ENCODE measurements at places on chromosomes 5 and 9. TPM values are rescaled to one million over a fixed set of nuclear protein-coding genes. Genes with fewer than 3 reads are reported as not detected.

IL13 gene
- total RNA-seq, result 36.6 TPM

DIRAS2 gene
- not detected for total RNA-seq

ANKDD1B gene
- total RNA-seq, result not detected

DNA sequence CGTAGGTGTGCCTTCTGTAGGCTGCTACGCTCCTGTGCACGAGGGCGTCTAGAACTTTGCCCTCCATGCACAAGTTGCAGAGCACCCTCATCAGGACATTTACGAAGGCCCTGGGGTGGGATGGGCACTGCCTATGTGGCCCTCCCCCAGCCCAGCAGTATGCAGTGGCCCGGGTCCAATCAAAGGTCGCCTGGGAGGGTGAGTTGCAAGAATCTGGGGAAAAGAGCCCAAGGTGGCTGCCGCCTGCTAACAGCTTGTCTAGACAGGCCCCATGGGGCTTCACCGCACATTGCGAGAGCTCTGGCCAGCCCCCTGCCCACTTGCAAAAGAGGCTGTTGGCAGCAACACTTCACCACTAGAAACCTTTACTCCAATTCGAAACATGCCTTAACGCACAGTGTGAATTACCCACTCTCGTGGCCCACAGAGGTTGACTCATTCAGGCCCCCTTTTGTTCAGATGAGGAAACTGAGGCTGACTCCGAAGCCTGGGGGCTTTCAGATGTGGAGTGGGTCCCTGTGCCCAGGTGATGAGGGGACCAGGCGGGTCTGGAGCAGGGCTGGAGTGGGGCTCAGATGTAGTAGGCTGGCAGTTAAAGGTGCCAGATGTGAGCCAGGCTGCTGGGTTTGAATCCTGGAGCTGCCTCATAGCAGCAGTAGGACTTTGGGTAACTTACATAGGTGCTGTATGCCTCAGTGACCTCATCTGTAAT is 31.8 kb upstream of the IL17B start:
- H3K4me1 ChIP-seq, result no peaks in the 10 kb centered on the region
- no peak overlapping the region for H3K27ac ChIP-seq
- H3K4me3 ChIP-seq, result no peak overlapping the region
- no peak for DNase-seq
- no peaks in the 10 kb centered on the region for H3K36me3 ChIP-seq

GRCh38 chr5:80141681-80142080 is 106.5 kb downstream of the THBS4 start:
- H3K36me3 ChIP-seq, result peaks cover 77% of the 10 kb centered on the region
- no peak overlapping the region for H3K4me3 ChIP-seq
- peaks cover 72% of the 10 kb centered on the region for H3K4me1 ChIP-seq
- no peaks in the 10 kb centered on the region for H3K27me3 ChIP-seq

DNA sequence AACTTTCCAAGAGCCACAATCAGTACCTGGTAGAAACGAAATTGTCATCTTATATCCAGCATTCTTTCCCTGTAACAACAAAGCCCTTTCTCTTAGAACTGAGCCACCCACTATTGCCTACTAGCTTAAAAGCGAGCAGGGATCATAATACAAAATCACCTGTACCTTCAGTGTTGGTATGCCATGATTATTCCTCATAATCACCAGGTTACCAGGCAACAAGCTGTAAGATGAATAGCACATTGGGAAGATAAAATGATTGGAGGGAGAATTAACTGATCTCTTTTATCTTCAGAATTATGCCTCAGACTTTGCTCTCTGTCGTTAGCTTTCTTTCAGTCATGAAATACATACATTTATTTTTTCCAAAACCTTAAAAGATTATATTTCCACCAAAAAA is 345.6 kb downstream of the PRELID2 start:
- DNase-seq, result no peak
- no peaks in the 10 kb centered on the region for H3K36me3 ChIP-seq
- no peak overlapping the region for H3K4me3 ChIP-seq

GRCh38 chr9:281741-282645 is 67.3 kb downstream of the DOCK8 start:
- DNase-seq, result no peak
- H3K27me3 ChIP-seq, result no peaks in the 10 kb centered on the region
- H3K27ac ChIP-seq, result no peak overlapping the region
- peaks cover 54% of the 10 kb centered on the region for H3K36me3 ChIP-seq

DNA sequence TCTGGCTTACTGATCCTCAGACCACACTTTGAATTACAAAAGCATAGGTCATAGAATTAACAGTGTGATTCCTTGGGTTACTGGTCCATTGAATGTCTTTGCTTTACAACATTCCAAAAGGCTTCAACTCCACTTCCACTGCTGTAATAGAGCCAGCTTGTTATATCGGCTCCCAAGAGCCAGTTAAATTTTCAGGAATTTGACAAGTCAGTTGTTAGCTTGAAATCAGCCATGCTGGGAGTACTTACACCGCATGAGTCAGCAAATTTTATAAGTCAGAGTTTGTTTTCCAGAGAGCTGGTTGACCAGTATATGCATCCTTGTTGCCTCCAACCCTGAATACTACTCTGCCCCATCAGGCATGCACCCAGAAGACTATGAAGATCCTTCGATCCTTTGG is 73.1 kb downstream of the FOXB2 start:
- H3K27me3 ChIP-seq, result no peaks in the 10 kb centered on the region
- no peak for DNase-seq
- no peaks in the 10 kb centered on the region for H3K36me3 ChIP-seq

DNA sequence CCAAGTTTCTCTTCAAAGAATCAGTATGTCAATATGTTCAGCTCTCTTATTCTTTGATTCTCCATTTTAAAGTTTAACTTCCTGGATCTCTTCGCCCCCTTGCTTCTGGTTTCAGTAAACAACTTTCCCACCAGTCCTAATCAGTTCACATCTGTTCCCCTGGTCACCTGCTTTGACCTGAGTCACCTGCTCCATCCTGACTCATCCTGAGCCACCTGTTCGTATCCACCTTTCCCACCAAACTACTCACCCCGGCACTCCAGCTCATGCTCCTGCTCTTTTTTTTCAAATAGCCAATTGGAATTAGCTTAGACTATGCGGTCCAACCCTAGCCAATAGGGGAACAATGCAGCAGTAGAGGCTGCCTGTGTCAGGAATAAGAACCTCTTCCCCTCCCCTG is 23.6 kb upstream of the CSF1R start:
- H3K4me3 ChIP-seq, result no peak overlapping the region
- H3K4me1 ChIP-seq, result peaks cover 6% of the 10 kb centered on the region
- DNase-seq, result no peak
- peaks cover 24% of the 10 kb centered on the region for H3K27me3 ChIP-seq
- no peaks in the 10 kb centered on the region for H3K36me3 ChIP-seq

Data from activated CD4-positive, alpha-beta memory T cell treated with anti-CD3 and anti-CD28 coated beads, Interleukin-2, amount 10 ng/mL, durations not matched to agents 7 days and 5 days (primary cell).